ENCODE measurements at places on chromosomes 12 and 14.

DNA sequence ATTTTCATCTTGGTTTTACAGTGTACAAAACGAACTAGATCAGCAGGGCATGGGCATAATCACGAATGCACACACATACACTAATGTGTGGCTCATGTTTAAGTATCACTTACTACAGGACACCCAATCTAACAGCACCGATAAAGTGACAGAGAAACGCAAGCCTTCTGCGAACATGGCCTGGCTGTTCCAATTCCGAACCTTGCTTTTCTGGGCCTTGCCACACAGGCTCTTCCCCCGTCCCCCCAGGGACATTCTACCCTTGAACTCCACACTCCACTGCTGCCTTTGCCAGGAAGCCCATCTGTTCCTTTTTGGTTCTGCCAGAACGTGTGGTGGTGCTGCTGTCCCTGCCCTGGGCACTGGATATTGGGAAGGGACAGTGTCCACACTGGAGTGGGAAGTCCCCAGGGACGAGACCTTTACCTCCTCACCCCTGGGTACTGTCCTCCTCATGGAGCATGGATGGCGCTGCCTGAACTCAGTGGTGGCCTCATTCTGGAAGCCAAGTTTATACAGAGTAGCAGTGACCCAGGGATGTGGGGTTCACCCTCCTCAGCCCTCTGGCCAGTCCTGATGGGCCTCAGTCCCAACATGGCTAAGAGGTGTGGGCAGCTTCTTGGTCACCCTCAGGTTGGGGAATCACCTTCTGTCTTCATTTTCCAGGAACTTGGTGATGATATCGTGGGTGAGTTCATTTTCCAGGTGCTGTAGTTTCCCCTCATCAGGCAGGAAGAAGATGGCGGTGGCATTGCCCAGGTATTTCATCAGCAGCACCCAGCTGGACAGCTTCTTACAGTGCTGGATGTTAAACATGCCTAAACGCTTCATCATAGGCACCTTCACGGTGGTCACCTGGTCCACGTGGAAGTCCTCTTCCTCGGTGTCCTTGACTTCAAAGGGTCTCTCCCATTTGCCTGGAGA is 7.9 kb downstream of the SERPINA1 start:
- DNase-seq, result no peak

- DNase-seq, result peak; percentile 82
Measured at GRCh38 chr14:92531106-92531873, 17.7 kb downstream of the RIN3 start.

GRCh38 chr12:90909069-90909770 is 45.8 kb downstream of the CCER1 start:
- no peak for DNase-seq

- DNase-seq, result no peak
Measured at GRCh38 chr12:112848972-112849371, 57.4 kb downstream of the RPH3A start.

DNA sequence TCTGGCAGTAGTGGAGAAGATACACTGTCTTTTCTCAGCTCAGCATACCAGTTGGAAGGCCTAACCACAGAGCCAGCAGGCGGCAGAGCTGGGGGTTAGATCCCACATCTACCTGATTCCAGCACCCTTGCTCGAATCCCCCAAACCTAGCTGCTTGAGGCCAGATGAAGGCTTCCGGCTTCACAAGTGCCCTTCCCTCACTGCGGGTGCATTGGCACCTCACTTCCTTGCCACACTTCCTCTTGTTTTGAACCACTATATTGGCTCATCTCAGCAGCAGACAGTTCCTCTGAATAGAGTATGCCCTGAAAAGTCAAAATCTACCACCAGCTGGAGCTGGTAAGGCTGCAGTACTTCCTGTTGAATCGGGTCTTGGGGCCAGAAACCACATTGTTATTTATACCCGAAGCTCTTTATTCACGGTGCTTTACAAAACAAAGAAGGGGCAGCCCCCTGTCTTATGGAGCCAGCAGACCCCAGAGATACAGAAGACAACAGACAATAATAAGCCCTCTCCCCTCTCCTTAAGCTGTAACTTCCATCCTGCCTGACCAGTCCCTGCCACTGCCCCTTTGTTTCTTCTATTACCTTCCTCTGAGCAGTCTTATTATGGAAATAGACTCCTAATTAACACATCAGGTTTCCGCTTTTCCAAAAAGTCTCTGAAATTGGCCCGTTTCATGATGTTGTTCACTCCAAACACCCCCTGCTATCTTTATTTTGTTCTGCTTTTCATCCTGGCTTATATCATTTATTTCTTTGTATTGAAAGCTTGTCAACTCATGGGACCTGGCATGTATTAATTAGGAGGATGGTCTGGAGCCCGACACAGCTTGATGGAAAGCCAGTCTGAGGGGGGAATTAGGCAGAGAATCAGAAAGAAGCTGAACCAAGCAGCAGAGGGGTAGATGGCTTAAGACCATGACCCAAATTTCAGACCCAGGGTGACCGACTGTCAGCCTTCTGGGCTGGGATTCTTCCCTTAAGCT is 233.5 kb downstream of the EFCAB11 start:
- peak; percentile 38 for DNase-seq

DNA sequence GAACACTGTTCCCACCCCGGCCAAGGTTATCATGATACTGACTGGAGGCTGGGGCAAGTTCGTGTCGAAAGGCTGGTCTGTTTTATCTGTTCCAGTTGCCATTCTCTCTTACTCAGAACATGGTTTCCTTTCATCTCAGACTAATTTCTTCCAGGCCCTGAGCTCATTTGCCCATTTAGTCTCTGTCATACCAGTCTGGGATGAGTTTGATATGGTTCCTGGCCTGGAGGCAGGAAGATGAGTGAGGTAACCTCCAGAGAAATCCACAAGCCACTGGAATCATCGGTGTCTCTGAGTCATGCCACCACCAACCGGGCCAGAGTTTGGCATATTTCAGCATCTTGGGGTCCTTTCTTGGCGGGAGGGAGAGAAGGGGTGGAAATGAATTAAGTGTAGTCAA is 114.7 kb downstream of the NTF3 start:
- no peak for DNase-seq

DNA sequence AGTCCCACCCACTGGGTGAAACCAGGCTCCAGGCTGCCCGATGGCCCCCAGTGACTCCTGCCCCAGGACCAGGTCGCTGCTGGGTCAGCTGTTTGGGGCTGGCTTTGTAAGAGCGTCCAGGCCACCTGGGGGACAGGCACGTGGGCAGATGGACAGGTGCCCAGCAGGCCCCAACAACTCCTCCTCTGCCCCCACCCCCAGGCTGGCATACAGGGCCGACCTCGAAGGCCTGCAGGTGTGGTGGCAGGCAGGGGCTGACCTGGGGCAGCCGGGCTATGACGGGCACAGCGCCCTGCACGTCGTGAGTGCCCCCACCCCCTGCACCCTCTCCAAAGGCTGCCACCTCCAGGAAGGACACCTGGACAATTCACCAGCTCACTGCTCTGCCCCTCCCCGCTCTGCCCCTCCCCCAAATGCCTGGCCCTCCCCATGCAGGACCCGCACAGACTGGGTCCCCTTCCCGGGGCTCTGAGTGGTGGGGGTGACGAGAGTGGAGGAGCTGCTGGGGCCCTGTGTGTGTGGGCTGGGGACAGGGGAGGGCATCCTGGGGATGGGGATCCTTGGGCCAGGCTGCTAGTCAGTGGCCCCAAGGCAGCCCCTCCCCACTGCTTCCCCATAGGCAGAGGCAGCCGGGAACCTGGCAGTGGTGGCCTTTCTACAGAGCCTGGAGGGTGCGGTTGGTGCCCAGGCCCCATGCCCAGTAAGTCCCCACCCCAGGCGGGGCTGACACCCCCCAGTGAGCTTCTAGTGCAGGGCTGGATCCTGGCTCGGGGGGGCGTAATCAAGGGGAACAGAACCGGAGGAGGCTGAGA is 26.0 kb downstream of the ASPG start:
- DNase-seq, result no peak

DNA sequence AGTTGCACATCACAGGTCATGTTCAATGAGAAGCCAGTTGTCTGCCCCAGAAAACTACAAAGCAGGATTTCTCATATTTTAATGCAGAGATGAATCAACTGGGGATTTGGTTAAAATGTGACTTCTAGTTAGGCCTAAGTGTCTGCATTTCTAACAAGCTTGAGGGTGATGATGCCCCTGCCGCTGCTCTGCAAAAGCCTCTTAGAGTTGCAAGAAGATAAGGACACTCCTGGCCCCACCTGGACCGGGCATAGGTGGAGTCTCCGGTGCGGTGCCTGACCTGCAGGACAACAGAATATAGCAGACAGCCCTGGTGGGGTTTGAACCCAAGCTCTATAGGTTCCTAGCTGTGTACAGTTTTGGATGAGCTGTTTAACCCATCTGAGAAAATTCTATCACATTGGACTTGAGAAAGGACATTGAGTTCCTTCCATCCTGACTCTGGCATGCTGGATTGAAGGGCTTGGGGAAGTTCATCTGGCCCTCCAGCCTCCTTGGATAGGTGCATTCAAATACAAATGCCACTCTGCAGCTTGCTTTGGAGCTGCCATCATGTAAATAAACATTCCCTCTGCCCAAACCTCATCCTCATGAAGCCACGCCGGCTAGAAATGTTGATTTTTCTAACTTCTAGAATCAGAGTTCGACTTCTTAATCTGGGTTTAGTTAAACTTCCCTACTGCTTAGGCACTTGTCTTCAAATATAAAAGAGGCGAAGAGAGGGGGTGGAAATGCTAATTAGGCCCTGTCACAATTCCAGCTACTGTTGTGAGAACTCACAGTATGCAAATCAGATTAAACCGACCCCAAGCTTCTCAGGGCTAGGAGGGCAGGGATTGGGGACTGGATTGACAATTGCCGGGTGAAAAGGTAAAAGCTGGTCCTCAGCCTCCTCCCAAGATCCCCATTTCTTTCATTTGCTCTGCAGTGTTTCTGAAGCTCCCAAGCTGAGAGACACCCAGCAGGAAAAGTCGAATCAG is 1225.6 kb downstream of the VRK1 start:
- no peak for DNase-seq

- DNase-seq, result peak; percentile 48
Measured at GRCh38 chr12:109432842-109433304, 44.2 kb downstream of the KCTD10 start.

DNA sequence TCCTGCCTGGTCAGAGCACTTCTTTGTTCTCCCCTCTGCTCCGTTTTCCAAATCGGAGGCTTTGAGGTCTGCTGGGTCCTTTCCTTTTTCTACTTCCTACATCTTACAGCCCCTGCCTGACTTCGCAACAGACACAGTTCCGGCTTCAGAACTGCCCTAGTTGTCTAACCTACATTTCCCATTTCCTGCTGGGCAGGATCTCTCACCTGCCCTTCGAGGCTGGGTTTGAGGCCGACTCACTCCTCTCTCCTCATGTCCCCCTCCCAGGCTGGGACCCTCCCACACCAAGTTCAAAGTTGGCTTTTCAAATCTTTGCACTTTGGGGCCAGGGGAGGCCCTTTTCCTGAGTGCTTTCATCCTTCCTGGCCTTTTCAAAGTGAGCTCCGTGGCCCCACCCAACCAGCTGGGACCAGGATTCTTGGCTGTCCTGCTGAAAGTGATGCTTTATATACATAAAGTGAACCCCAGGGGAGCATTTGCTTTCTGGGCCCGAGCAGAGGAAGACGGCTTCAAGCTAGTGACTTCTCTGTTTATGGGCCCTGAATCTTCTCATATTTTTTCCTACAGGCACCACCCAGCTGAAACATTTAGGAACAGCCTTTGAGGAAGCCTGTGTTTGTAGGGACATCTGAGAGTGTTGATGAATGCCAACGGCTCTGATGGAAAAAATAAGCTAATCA is 281.0 kb upstream of the CRY1 start:
- no peak for DNase-seq

DNA sequence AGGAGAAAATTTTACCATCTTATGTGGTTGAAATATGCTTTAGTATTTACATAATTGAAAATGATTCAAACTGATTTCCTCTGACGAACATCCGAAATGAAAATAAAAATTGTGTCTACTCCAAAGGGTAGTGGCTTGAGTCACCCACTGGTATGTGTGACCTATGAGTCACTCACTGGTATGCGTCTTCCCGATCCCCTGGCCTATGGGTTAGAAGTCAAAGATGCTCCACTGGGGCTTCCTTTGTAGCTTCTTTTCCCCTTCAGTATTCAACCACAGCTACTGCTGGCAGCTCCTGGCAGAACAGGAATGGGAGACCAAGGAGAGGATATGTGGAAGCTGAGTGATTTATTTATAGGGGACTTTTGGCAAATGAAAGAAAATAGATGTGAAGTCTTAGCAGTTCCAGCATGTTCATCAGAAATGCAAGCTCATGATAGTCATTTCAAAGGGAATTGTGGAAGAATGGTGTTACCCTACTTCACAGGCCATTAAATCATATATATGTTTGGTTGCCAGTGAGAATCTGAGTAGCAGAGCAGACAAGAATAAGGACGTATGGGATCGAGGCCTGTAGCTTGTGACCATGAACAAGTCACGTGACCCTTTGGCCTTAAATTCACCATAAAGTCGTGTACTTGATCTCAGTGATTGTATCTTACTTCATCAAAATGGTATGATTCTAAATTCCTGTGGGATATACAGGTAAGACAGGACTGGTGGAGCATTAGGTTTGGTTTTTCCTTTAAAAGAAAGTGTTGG is 108.3 kb downstream of the CRADD start:
- peak; percentile 42 for DNase-seq

GRCh38 chr12:64225626-64226025 is 3.5 kb upstream of the KICS2 start:
- DNase-seq, result no peak

DNA sequence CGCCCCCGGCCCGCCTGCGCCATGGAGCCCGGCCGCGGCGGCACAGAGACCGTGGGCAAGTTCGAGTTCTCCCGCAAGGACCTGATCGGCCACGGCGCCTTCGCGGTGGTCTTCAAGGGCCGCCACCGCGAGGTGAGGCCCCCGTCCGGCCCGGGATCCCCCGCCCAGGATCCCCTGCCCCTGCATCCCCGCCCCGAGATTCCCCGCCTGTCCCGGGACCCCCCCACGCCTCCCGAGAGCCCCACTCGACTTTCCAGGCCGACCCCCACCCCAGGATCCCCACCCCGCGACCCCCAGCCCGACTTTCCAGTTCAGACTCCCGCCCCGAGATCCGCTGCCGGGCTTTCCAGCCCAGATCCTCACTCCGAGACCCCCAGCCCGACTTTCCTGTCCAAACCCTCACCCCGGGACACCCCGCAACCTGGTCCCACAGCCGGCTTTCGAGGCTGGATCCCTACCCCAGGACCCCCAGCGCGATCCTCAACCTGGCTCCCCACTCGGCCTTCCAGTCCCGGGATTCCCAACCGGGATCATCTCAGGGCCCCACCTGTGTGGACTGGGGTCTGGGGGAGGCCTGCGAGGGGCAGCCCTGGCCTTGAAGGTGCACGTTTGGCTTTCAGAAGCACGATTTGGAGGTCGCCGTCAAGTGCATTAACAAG is 688 bp downstream of the ULK1 start:
- DNase-seq, result no peak

DNA sequence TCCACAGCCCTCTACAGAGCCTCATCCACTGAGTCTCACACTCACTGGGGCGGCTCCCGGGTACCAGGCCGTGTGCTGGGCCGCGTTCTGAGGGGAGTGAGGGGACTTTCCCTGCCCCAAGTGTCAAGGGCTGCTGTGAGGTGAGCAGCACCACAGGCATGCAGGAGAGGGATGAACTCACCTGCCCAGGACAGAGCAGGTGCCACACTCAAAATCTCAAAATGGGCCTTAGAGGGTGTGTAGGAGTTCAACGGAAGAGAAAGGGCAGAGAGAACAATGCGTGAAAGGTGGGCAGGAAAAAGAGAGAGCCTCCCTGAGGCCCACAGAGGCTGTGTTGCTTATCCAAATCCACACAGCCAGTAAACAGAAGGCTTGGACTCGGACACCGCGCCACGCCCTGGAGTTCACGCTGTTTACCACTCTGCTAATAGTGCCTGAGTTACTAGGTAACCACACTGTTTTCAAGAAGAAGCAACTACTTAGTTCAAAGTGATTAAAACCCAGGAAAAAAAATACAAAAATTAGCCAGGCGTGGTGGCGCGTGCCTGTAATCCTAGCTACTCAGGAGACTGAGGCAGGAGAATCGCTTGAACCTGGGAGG is 32.7 kb downstream of the TSPAN11 start:
- no peak for DNase-seq

- no peak for DNase-seq
Measured at GRCh38 chr14:50057331-50057730, 59.0 kb downstream of the VCPKMT start.
